ENCODE measurements at places on chromosomes 6 and 20. TPM values are rescaled to one million over a fixed set of nuclear protein-coding genes. Genes with fewer than 3 reads are reported as not detected.

RRAGD gene
- 43.0 TPM for polyA plus RNA-seq

ARMC2 gene
- polyA plus RNA-seq = 11.5 TPM

PLCB4 gene
- 13.7 TPM for polyA plus RNA-seq

RAET1E gene
- 0.80 TPM for polyA plus RNA-seq

HSPA1L gene
- 4.1 TPM for polyA plus RNA-seq

NQO2 gene
- 52.2 TPM for polyA plus RNA-seq

KHDRBS2 gene
- 2.1 TPM for polyA plus RNA-seq

Measured in right renal pelvis (tissue), 4 donors.